ENCODE measurements at places on chromosomes 12 and 14.

DNA sequence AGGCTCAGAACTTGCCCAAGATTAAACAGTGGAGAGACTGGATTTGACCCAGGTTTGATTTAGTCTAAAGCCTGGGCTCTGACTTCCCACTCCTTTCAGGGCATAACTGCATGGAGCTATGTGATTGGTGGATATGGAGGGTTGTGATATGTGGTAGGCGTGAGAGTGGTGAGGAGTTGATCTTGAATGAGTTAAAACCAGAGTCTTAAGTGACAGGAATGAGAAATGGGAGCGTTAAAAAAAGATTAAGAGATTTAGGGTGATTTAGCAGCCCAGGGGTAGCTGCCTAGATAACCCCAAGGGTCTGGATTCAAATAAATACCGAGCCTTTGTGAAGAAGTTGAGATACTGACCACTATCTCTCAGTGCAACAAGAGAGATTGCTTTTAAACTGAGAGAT is 8.4 kb downstream of the SYNDIG1L start:
- no peak for DNase-seq

GRCh38 chr14:24935796-24936195 is 114.2 kb downstream of the STXBP6 start:
- no peak for DNase-seq

DNA sequence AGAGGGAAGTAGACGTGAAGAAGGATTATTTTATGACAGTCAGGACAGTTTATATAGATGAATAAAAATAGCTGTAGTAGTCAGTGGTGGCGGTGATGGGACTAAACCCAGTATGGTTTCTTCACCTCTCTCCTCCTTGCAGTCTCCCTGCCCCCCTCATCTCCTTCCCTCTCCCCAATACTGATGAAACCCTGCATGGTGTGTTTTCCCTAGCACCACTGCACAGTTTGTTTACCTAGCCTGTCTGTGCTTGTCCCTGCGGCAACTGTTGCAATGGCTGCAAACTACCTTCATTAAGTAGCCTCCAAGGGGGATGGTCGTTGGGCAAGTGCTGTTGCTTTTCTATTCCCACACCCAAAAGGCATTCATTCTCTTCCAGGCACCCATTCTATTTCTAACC is 14.7 kb downstream of the PCBP2 start:
- DNase-seq = no peak

DNA sequence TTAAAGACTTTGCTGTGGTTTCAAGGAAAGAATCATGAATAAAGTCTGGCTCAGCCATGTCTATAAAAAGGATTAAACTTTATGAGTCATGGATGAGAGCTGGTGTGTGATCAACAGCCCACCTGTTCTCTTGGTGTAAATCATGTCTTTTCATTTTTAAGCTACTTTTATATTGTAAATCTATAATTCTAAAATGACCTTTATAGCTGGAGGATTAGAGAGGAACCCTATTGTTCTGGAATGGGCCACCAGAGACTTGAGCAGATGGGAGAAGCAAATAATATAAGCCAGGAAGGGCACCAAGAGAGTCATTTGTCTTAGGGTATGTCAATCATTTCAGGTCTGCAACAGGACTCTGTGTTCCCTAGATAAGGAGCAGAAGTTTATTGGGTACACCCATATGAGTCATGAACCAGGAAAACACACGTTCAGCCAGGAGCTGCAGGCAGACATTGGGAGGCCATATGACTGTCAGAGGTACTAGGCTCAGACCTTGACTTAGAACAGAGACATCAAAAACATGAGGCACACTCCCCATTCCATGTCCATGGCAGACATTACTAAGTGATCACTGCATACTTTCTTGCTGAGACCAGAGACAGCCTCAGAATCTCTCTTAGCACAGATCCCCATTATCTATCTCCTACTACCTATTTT is 49.3 kb downstream of the NDUFA12 start:
- no peak for DNase-seq

GRCh38 chr14:92510972-92511371 is 2.6 kb upstream of the RIN3 start:
- DNase-seq = no peak

GRCh38 chr14:31937730-31938346 is 139.3 kb upstream of the ARHGAP5 start:
- peak; percentile 49 for DNase-seq

DNA sequence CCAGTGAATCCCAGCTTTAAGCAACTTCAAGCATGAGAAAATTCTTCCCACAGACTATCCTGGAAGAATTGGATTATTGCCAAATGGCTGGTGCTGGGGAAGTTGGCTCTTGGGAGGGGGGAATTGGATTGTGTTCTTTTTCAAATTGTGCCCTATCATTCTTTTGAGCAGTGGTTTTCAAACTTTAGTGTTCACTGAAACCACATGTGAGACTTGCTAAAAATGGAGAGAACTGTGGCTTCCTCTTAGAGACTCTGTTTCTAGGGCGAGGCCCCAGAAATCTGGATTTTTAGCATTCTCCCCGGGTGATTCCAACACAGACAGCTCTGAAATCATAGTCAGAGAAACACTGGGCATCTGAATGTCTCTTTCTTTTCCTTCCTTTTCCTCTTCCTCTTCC is 14.3 kb upstream of the OTUB2 start:
- DNase-seq = peak; percentile 21

GRCh38 chr12:17134315-17134714 is 528.4 kb upstream of the LMO3 start:
- DNase-seq = no peak

DNA sequence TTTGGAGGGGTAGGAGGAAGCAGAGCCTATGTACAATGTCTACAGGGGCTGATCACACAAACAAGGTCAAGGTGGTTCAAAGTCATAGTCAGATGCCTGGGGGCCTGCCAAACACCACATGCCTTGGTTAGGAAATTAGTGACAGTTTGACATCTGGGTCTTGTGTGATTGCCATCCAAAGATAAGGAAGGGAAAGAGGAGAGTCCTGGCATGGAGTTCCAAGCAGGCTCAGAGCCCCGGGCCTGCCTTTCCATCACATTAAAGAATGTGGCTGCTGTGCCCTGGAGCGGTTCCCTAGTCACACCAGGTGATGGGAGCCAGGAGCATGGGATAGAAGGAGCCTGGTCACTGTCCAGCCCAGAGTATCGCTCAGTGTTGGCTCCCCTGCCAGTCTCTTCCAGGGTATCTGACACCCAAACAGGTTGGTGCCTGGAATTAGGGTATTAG is 53.6 kb upstream of the BCL2L14 start:
- no peak for DNase-seq

DNA sequence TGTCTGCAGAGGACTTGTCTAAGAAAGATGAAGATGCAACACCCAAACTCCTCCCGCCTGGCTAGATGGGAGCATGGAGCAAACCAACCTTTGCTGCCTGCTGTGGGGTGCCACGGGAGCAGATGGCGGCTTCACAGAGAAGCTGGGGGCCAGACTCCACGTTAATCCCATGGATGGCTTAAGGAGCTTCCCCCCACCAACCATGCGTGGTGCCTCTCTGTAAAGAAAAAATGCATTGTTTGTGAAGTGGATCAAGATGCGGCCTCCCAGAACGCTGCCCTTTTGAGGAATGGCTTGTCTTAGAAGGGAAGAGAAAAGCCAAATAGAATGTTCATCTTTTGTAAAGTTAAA is 15.6 kb downstream of the MVK start:
- no peak for DNase-seq

GRCh38 chr12:103085541-103085940 is 128.1 kb downstream of the ASCL1 start:
- DNase-seq = no peak

- no peak for DNase-seq
Measured at GRCh38 chr14:51942971-51943370, 46.4 kb upstream of the RTRAF start.

DNA sequence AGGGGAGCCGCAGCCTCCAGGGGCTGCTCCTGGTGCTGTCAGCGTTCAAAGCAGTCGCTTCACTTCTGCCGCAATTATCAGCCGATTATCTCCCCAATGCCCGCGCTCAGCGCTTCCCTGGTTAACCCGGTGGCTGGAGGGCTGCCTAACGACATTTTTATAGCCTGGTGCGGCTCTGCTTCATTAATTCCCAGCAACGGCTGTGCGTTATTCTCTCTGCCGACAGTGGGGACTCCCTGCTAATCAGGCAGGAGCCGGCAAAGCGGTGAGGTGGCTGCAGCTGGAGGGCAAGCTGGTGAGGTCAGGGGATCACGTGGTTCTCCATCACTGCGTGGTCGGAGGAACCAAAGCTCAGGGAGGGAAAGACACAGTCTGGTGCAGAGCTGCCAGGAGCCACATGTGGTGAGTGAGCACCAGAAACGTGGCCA is 62.9 kb downstream of the GLRX5 start:
- no peak for DNase-seq

DNA sequence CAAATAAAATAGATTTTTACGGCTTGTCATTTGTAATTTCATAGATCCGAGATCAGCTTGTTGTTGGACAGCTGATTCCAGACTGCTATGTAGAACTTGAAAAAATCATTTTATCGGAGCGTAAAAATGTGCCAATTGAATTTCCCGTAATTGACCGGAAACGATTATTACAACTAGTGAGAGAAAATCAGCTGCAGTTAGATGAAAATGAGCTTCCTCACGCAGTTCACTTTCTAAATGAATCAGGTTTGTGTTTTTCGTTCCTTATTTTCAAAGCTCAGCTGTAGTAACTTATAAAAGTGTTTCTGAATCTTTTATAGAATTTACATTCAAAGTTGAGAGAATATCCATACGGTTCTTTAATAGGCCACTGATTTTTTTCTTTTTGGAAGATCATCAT is 89.1 kb downstream of the LRRK2 start:
- DNase-seq = no peak

GRCh38 chr12:93156086-93156716 is 221.5 kb upstream of the NUDT4 start:
- no peak for DNase-seq

DNA sequence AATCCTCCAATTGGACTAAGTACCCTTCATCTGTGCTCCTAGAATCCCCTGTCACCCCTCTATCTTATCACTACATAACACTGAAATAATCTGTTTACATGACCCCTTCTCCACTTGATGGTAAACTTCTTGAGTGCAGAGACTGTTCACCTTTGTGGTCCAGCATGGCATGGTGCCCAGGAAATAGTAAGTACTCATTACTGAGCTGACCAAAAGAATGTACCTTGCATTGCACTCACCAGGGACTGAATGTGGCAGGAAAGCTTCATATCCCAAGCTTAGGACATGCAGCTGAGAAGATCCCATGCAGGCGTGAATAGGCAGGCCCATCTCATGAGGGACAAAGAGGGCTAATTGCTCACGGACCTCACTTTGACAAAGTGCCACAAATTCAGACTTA is 1.4 kb upstream of the GARIN2 start:
- no peak for DNase-seq

DNA sequence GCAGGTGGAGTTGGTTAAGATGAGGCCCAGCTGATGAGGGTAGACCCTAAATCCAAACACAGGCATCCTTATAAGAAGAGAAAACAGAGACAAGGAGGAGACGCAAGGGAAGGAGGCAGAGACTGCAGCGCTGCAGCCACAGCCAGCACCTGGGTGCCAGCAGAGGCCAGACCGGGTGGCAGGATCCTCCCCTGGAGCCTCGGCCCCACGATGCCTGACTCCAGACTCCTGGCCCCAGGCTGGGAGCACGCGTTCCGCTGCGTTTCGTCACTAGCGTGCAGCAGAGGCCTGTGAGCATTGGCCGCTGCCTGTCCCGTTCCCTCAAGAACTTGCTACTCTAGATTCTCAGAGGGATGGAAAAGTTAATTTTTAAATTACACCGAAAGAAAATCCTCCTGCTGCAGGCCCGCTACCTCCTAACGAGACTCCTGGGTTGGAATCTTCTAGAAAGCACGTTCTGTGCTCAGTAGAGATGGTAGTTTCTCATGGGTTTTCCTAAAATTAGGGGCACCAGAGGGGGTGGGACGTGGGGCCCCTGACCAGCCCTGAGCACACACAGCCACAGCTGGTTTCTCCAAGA is 57.7 kb upstream of the FBRSL1 start:
- no peak for DNase-seq

DNA sequence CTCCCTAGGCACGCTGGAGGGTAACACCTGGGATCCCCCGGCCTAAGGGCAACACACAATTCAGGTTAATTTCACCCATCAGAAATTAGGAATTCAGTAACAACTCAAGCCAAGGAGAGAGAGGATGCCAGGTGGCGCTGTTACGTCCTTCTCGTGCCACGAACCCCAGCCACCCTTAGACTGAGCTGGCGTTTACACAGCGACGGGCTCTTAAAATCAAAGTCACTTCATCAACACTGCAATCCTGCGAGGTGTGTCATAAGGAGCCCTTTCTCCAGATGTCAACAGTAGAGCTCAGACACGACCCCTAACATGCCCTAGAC is 110.6 kb upstream of the TMEM132D start:
- DNase-seq = no peak

- DNase-seq = no peak
Measured at GRCh38 chr12:84982888-84983287, 53.2 kb downstream of the TSPAN19 start.

- no peak for DNase-seq
Measured at GRCh38 chr14:22397221-22397737, 191.7 kb downstream of the DAD1 start.

DNA sequence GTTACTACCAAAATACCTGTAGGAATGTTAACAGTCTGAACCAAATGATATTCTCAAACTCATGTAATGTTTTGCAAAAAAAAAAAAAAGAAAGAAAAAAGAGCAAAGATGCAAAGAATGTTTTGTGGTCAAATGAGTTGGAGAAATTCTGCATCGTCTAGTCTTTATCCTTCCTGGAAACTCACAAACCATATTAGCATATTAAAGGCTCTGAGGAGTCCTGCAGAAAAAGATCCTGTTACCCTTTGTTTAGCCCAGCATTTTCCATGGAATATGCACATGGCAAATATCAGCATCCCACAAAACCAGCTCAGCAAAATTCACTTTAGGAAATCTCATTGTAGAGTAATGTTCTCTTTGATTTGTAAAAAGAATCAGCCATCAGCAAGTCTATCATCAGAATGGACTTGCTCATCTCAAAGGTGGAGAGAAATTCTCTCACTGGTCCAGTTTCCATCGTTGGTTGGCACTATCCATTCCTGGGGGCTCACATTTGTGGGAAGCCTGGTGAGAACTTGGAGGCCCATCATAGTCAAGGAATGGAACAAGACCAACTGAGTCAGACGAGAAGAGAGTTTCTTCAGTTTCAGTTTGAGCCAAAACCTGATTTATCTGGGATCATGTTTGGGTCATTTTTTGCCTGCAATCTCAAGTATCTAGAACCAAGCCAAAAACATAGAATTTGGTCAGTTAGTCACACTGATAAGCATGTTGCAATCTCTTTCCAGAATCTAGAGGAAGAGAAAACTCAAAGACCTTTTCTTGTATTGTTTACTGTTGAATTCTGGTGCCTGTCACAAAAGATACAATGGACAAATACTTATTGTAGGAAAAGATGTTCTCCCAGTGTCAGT is 129.8 kb downstream of the TBX5 start:
- no peak for DNase-seq

GRCh38 chr12:85814741-85815140 is 21.5 kb downstream of the RASSF9 start:
- DNase-seq = no peak

GRCh38 chr12:52495389-52495788 is 2.3 kb upstream of the KRT6A start:
- no peak for DNase-seq

- no peak for DNase-seq
Measured at GRCh38 chr14:20476776-20477175, 7.6 kb downstream of the PNP start.

All from CD4-positive, CD25-positive, alpha-beta regulatory T cell (primary cell).